ENCODE measurements at places on chromosomes 6 and 20.

DNA sequence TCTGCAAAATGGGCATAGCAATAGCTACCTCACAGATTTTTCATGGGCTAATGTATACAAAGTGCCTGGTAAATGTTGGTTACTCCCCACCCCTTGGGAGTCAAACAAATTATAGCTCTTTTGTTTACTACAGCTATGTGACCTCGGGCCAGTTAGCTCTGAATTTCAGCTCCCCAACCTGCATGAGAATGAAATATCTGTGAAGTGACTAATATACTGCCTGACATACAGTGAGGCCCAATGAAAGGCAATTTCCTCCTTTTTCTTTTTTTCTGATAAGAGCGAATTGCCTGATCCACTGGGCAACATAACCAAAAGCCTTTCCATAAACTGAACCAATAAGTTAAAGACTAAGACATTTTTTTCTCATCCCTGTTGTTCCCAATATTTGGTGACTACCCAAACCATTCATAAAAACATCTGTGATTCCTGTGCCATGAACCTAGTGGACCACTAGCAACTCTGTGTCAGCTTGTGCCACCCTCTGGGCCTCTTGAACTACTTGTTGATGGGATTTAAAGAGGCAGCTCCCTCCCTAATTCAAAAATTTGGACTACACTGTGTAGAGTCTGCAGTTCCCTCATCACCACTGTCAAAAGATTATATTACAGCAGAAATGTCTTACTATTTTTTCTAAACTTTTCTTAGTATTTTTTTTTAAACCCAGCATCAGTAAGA, 91.9 kb upstream of the TMEM30A start:
- no peak for DNase-seq

DNA sequence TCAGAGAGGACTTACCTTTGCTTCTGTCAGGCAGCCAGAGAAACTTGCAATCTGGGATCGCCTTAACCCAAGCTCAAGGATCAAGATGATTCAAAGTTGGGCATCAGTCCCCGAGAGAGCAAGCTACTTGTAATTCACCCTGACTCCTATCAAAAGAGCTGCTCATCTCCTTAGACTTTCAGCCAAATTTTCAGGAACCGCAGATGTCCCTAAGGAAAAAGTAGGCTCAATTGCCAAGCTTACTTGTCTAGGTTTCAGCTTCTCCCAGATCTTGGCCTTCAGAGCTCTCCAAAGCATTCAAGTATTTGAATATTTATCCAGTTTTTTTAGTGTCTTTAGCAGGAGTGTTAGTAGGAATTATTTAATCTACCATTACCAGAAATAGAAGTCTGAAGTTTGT, 434.1 kb upstream of the MMS22L start:
- no peak for DNase-seq

DNA sequence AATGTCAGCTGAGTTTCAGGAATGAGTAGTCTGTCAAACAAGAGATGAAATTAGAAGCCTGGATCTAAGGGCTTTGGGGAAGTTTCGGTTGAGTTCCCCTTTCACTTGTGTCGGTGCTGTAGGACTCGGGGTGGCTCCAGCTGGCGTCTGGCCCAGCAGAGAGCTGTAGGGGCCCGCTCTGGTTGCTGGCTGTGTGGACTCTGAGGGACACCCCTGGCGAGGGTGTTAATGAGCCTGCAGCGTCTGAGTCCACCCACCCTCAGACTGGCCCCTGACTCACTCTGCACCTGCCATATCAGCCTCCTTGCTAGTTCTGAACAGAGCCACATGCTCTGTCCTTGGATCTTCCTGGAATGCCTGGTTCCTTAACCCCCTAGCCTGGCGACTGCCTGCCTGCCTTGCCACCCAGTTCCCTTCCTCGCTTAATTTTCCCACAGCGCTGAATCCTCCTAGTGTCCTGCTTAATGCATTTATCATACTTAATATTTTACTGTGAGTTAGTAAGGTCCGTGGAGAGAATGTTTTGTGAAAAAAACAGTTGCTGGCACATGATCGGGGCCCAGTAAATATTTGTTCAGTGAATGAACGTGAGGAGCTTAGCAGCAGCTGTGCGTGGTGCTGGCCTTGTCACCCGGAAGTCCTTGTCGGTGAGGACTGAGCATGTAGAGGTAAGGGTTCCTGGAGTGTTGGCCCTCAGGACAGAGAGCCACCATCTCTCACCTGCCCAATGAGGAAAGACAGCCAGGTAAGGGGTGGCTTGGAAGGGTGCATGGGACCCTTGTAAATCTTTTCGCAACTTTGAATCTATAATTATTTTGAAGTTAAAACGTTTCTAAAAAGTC, 1.6 kb downstream of the DNAJC5 start:
- no peak for DNase-seq

DNA sequence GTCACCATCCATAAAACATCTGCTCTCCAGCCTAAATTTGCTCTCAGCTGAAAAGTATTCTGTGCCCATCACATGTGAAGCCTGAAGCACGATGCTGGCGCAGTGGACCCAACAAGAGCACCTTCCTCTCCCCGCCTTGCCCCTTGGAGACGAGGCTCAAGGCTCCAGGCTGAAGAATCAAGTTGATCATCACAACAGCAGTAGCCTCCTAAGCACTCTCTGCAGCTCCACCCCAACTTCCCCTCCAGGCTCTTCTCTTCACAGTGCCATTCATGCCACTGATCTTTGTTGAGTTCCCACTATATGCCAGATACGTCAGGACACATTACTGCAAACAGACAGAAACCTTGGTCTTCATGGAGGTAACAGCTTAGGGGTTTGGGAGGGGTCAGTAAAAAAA, 41.6 kb upstream of the ZNF217 start:
- DNase-seq, result no peak

- no peak for DNase-seq
Observed at GRCh38 chr6:108872575-108872974, 24.4 kb downstream of the ARMC2 start.

- no peak for DNase-seq
Observed at GRCh38 chr20:58826271-58826670, 24.4 kb downstream of the GNAS-AS1 start.

DNA sequence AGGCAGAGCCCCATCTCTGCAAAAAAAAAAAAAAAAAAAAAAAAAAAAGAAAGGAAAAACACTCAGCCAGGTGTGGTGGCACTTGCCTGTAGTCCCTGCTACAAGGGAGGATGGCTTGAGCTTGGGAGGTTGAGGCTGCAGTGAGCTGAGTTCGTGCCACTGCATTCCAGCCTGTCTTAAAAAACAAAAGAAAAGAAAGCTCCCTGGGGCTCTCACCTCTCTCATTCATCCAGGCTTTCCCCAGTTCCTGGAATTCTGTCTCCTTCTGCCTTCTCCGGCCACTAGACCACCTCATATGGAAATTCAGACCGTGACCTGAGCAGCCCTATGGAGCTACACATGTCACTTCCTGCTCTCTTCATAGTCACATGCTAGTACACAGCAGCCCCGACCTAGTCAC, 101.1 kb upstream of the TAB2 start:
- DNase-seq, result no peak

GRCh38 chr6:144265061-144265357, 20.1 kb upstream of the UTRN start:
- DNase-seq, result no peak

GRCh38 chr6:131909408-131910218, 41.6 kb downstream of the CCN2 start:
- DNase-seq, result peak; percentile 6

GRCh38 chr20:38128691-38129090, 36.4 kb downstream of the TGM2 start:
- no peak for DNase-seq

GRCh38 chr20:21099751-21100577, 6.2 kb downstream of the LINC00237 start:
- peak; percentile 19 for DNase-seq

- no peak for DNase-seq
Observed at GRCh38 chr6:90135667-90136066, 161.0 kb downstream of the BACH2 start.

DNA sequence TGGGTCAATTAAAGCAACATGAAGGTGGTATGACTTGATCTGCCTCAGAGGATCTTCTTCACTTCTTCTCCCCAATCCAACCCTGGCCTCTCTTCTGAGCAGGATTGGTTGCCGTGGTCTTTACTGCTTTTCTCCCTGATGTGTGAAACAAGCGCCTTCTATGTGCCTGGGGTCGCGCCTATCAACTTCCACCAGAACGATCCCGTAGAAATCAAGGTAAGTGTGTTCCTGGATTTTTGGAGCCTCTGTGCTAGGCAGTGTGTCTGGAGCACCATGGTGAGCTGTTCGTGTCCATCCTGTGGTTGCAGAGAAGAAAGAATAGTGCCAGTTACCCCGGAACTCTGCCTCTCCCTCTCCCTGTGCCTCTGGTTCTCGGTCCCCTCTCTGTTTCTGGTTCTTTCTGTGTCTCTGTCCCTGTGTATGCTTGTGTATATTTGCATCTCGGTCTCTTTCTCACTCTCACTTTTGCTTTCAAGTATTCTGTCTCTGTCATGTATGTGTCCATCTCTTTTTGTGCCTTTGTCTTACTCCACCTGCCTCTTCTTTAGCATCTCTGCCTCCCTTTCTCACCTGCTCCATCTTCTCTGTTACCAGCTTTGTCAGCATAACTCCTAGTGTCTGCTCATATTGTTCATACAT, 23.5 kb downstream of the TM9SF4 start:
- no peak for DNase-seq

- no peak for DNase-seq
Observed at GRCh38 chr6:169930799-169931198, 179.4 kb downstream of the ERMARD start.

GRCh38 chr20:16441546-16442164, 131.6 kb downstream of the KIF16B start:
- no peak for DNase-seq

GRCh38 chr6:66029391-66029790, 322.4 kb upstream of the EYS start:
- no peak for DNase-seq

- DNase-seq, result peak; percentile 65
Observed at GRCh38 chr20:62651285-62652021, 9.2 kb downstream of the SLCO4A1 start.

DNA sequence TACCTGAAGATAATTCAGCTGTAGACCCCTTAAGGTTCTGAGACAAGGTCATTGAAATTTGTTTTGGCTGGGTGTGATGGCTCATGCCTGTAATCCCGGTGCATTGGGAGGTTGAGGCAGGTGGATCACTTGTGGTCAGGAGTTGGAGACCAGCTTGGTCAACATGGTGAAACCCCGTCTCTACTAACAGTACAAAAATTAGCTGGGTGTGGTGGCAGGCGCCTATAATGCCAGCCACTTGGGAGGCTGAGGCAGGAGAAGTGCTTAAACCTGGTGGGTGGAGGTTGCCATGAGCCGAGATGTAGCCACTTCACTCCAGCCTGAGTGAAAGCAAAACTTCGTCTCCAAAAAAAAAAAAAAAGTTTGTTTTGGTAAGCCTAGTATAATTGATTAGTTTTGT, 11.0 kb downstream of the SRSF3 start:
- DNase-seq, result no peak

GRCh38 chr6:169859401-169859977, 108.1 kb downstream of the ERMARD start:
- DNase-seq, result no peak

- no peak for DNase-seq
Observed at GRCh38 chr6:166087246-166087645, 80.4 kb downstream of the TBXT start.

DNA sequence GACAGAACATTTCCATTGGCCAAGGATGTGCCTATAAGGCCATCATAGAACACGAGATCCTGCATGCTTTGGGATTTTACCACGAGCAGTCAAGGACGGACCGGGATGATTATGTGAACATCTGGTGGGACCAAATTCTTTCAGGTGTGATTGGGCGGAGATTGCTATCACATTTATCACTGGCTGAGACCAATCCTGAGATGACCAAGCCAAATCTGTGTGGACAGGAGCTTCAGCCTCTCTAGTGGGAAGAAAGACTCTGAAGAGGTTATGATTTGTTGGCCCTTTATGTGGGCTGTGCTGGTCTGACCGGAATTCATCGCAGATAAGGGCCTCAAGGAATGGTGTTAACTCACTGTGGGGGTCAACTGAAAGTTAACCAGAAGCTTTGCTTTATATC, 26.4 kb downstream of the MEP1A start:
- no peak for DNase-seq

- no peak for DNase-seq
Observed at GRCh38 chr6:63643862-63644261, 8.3 kb downstream of the PHF3 start.

- no peak for DNase-seq
Observed at GRCh38 chr6:159181914-159182313, 12.7 kb downstream of the FNDC1 start.

DNA sequence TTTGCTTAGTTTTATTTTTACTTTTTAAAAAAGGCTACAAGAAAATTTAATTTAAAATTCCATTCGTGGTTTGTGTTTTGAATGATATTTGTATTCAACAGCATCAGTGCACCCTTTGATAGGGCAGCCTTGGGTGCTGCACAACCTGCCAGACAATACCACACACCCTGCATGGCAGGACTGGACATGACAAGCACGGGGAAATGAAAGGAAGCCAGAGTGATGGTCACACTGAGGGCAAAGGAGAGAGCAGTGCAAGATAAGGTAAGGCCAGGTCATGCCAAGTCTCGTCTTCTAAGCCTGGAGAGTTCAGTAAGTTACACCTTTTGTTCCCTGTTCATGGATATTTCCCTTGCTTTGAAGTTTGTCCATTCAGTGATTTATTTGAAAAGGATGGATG, 103.0 kb downstream of the ALDH8A1 start:
- DNase-seq, result no peak

DNA sequence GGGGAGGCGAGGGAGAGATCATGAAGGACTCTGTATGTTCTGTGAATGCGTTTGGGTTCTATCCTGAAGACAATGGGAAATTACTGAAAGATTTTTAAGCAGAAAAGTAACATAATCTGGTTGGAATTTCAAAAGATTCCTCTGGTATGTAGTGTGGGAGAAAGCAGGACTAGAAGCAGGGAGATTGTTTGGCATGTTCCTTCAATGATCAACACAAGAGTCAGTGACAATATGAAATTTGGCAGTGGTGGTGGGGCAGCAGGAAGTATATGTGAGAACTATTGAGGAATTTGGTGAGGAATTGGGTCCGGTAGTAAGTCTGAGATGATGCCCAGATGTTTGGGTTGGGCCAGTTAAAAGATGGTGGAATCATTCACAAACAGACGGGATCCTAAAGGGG, 348.7 kb downstream of the CD83 start:
- DNase-seq, result no peak

GRCh38 chr6:6752129-6752528, 163.6 kb downstream of the LY86 start:
- DNase-seq, result no peak

GRCh38 chr20:21519136-21519584, 5.3 kb upstream of the NKX2-2 start:
- no peak for DNase-seq

DNA sequence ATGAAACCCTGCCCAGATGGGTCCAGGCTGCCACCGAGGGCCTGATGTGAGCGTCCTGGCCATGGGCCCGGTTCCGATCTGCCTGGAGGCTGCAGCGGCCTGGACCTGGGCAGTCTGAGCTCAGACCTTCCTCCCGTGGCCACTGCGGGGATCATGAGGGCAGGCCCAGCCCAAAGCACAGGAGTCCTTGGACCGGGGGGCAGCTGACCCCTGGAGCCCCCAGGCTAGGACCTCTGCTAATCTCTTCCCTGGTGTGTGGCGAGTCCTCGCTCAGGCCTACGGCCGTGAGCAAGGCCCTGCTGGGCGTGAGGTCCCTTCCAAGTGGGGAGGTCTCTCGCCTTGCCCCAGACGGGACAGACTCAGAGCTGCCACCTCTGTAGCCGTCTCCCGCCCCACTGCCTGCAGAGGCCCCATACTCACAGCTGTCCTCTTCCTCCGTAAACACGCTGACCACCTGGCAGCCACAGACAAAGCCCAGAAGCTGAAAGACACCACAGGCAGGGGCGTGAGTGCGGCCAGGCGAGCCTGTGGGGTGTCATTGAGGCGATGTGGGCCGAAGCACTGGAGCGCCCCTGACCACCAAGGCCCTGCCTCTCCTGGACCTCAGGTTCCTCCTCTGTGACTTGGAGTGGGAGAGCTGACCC, 8.0 kb downstream of the BIRC7 start:
- no peak for DNase-seq

Data from DMS 273 treated with DMSO at 0.1 percent for 48 hours (cell line).